ENCODE measurements at places on chromosomes 12 and 14.

- DNase-seq, result no peak
These were observed 15.0 kb downstream of the ACACB start for GRCh38 chr12:109131154-109132050.

DNA sequence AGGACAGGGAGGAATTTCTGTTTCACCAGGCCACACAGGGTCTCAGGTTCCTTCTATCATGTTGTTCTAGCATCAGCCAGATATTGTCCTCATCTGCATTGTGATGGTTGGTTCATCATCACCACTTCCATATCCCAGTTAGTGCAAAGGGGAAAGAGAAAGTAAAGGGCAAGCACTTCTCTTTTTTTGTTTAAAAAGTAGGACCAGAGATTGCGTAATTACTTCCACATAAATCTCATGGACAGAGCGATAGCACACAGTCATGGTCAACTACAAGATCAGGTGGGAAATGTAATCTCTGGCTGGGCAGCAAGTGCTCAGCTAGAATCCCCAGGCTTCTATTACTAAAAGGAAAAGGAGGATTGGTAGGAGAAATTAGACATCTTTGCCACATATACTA, 155.1 kb downstream of the KIF21A start:
- no peak for DNase-seq

DNA sequence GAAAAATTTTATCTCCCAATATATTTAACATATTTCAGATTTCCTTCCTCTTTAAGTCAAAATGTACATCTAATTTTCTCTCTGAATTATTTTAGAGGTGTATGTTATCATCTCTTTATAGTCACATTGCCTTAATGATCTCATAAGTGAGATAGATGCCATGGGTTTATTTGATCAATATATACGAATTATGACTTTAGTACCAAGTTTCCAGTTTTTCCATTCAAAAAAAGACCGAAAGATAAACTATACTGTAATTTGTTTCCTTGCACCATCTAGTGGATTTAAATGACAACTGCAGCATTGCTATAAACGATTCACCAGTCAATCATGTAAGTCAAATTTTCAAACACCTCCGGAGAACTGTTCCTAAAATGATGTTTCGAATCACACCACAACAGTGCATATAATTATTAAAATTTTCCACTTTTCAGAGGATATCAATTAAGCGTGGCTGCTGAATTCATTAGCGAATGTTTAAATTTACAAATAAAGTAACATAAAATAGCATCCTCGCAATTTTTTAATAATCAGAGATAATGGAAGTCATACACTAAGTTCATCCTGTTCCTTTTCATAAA, 419 bp upstream of the ATXN7L3B start:
- no peak for DNase-seq

- no peak for DNase-seq
These were observed 25.2 kb upstream of the TSPAN8 start for GRCh38 chr12:71183018-71183417.

DNA sequence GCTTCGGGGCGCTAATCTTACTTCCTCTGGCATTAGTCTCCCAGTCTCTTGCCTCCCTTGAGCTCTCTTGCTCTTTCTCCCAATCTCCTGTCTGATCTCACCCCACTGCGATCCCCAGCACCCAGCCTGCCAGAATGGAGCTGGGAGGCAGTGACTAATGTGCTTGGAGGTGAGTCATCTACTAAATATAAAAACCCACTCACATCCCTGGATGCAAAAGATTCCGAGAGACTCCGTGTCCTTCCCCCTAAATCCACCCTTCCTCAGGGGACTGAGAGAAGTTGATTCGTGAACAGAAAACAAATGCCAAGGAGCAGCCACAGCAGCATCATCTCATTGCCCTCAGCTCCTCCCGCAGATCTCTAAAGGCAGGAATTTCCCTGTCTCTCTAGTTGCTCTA, 45.7 kb upstream of the KCNA5 start:
- no peak for DNase-seq

GRCh38 chr14:101716956-101717662, 44.4 kb upstream of the PPP2R5C start:
- DNase-seq, result no peak

GRCh38 chr12:96445691-96446583, 43.4 kb upstream of the CFAP54 start:
- DNase-seq, result peak; percentile 13

- no peak for DNase-seq
These were observed 29.1 kb upstream of the HDAC7 start for GRCh38 chr12:47848853-47849252.

GRCh38 chr12:95623554-95624170, 72.4 kb upstream of the USP44 start:
- DNase-seq, result no peak

GRCh38 chr12:47752552-47752951, 6.1 kb downstream of the RAPGEF3 start:
- DNase-seq, result no peak

- no peak for DNase-seq
These were observed 286.0 kb downstream of the ZFP36L1 start for GRCh38 chr14:68506645-68507419.

GRCh38 chr12:67148265-67148664, 120.9 kb upstream of the CAND1 start:
- no peak for DNase-seq

DNA sequence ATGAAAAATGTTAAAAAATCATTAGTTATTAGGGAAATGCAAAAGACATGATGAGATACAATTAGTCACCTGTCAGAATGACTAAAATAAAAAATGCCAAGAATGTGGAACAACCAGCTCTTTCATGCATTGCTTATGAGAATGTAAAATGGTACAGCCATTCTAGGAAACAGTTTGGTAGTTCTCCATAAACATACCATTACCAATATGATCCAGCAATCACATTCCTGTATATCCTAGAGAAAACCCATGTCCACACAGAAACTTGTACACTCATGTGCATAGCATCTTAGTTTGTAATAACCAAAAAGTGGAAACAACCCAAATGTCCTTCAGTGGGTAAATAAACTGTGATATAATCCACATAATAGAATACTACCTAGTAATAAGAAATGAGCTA, 245.7 kb downstream of the FUT8 start:
- DNase-seq, result no peak

DNA sequence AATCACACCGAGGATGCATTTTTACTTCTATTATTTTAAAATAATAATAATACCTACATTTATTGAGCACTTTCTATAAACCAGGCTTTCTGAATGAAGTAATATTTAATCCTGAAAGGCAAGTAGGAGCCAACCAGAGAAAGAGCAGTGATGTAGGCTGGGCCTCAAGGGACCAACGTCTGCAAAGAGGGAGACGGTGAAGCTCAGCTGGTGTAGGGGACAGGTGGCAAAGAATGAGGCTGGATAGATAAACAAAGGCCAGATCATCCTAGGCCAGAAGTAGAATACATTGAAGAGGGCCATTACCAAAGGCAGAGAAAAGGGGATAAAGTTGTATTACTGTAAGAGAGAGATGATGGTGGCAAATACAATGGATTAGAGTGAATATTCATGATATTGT, 810 bp upstream of the TMBIM4 start:
- DNase-seq, result no peak

DNA sequence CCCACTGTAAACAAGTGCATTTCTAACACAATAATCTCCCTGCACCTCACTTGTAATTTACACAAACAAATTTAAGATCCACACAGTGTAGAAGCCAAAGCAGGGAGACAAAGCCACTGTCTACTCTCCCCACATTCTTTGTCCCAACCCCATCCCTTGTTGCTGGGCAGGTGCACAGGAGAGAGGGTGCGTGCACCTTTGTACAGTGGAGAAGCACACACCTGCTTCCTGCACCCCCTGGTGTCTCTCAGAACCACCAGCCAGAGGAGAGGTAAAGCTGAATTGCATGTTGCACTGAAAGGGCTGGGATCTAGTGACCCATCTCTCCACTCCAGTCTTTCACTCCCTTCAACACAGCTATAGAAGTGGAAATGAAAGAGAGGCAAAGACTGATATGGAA, 51.4 kb upstream of the IFNG-AS1 start:
- DNase-seq, result no peak

DNA sequence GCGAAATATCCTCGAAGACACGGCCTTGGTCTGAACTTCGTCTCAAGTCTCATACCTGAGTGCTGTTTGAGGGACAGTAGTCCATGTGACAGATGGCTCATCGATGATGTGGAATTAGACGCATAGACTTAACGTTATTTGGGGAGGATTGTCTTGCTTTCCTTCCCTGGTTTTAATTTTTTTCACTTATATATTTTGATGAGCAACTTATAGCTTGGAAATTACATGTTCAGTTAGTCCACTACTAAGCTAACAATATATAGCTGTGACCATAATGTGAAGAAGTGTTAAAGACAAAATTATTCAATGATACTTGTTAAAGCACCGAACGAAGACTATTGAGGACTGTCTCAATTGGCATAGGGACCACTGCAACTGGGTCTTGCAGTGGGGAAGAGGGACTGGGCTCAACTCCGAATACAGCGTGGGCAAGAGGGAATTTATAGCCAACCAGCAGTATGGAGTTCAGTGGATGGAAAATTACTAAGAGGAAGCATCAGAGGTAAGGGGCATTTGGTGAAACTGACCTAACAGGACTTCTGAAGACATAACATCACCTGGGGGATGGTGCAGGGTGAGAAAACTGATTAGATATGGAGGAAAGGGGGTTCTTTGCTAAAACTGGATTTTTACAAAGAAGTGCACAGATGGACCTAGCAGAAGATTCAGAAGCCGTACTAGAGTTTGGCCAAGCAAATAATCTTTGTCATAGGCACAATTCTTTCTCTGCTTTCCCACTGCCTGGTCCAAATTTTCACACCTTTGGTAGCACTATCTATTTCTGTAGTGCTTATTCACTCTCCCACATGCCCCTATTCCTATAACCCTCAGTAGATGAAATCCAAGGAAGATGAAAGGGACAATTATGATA, 910 bp upstream of the TM7SF3 start:
- DNase-seq, result no peak

- no peak for DNase-seq
These were observed 28.1 kb upstream of the GPATCH2L start for GRCh38 chr14:76123426-76124225.

DNA sequence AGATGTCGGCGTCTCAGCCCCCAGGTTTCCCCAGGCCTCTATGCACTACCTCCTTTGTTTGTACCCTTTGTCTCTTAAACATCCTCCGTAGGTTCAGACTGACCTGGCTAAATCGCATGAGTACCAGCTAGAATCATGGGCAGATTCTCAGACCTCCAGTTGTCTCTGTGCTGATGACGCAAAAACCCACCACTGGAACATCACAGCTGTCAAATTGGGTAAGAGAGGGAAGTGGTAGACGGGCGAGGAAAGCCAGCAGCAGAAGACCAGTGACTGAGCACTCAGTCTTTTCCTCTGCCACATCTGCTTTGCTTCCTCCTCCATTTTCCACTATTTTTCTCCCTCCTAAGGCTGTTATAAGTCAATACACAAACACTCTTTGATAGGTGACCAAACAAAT, 29.7 kb downstream of the A2ML1 start:
- DNase-seq, result no peak

GRCh38 chr14:52987514-52987913, 36.7 kb upstream of the FERMT2 start:
- DNase-seq, result no peak

GRCh38 chr14:74959596-74960180, 4.3 kb upstream of the PGF start:
- no peak for DNase-seq

DNA sequence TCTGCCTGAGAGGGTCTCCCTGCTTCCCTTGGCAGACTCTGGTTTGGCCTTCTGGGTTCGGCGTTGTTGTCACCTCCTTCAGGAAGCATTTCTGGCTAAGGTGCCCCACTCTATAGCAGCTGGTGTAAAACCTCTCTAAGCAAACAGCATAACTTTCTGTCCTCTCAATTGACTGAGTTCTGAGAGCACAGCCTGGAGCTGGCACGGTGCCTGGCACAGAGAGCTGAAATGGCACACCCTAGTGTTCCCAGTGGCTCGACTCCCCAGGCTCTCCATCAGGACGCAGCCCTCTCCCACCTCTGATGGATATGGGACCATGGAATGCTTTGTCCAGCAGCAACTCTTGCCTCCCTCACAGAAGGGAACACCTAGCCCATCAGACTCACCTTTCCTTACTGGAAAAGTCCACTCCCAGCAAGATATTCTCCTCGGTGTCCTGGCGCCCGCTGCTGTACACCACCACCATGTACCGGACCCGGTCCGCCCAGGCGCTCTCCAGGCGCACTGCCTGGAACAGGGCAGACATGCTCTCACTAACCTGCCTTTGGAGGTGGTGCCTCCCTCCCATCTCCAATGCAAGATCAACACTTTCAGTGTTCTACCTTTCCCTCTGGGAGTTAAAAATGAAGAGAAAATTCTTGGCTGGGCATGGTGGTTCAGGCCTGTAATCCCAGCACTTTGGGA, 40.6 kb downstream of the SSH1 start:
- no peak for DNase-seq

- no peak for DNase-seq
These were observed 26.8 kb upstream of the PEX5 start for GRCh38 chr12:7162691-7163114.

GRCh38 chr12:6323340-6323994, 13.0 kb downstream of the PLEKHG6 start:
- DNase-seq, result no peak

DNA sequence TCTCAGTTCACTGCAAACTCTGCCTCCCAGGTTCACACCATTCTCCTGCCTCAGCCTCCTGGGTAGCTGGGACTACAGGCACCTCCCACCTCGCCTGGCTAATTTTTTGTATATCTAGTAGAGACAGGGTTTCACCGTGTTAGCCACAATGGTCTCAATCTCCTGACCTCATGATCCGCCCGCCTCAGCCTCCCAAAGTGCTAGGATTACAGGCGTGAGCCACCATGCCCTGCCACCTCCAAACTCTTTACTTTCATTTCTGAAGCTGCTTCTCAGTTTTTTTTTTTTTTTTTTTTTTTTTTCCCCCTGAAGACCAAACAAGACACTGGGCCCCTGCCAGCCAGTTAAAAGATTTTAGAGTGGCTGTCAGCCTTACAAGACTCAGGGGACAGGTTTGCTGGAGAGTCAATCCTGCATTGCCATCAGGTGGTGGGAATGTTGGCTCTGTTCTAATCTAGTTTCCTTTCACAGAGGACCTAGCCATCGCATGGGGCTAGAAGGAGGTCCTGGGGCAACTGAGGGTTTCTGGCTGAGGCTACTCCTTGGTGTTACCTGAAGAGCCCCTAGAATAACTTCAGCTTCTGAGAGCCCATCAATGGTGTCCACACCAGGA, 37.4 kb upstream of the HIGD1C start:
- DNase-seq, result no peak
